Nasal cavity respiratory epithelium epithelial cell of viscerocranial mucosa (primary cell): ENCODE measurements at places on chromosomes 11 and 22. TPM values are rescaled to one million over a fixed set of nuclear protein-coding genes. Genes with fewer than 3 reads are reported as not detected.

The B4GALNT4 gene
- 4.8 and 17.3 TPM in 2 replicates for total RNA-seq

The TYR gene
- not detected in 2 replicates for total RNA-seq

The BAD gene
- 35.6 and 76.6 TPM in 2 replicates for total RNA-seq

The APOC3 gene
- not detected in 2 replicates for total RNA-seq

The RTN4R gene
- 4.4 and 9.2 TPM in 2 replicates for total RNA-seq

The MRGPRF gene
- total RNA-seq = not detected in 2 replicates

The CTSC gene
- 82.7 and 187 TPM in 2 replicates for total RNA-seq

The SNX32 gene
- total RNA-seq = 0.68 and 1.2 TPM in 2 replicates

The PNPLA5 gene
- total RNA-seq = not detected in 2 replicates

The GRIK4 gene
- not detected in 2 replicates for total RNA-seq

The RFPL1 gene
- total RNA-seq = not detected in 2 replicates

The TREH gene
- not detected in 2 replicates for total RNA-seq

The LRRC75B gene
- total RNA-seq = 4.2 and 6.5 TPM in 2 replicates

The NRGN gene
- total RNA-seq = not detected in 2 replicates

The RIC3 gene
- total RNA-seq = 0.68 and 1.9 TPM in 2 replicates

The RASSF10 gene
- 2.1 and 3.3 TPM in 2 replicates for total RNA-seq

The OR56A1 gene
- total RNA-seq = not detected in 2 replicates

The SCO2 gene
- total RNA-seq = 2.1 and 3.8 TPM in 2 replicates

The TMEM126A gene
- total RNA-seq = 25.7 and 37.6 TPM in 2 replicates

The KCNE3 gene
- 0.43 TPM in 1 of 2 replicates, not detected in the other for total RNA-seq

The SLC17A6 gene
- total RNA-seq = under 0.01 TPM in 1 of 2 replicates, not detected in the other

The BEST1 gene
- total RNA-seq = 2.3 and 2.4 TPM in 2 replicates

The FJX1 gene
- total RNA-seq = 28.0 and 33.4 TPM in 2 replicates

The HPS5 gene
- total RNA-seq = 65.5 and 87.8 TPM in 2 replicates

The SLC6A5 gene
- total RNA-seq = not detected in 2 replicates

The MYRF gene
- under 0.01 and 0.93 TPM in 2 replicates for total RNA-seq

The CD3D gene
- not detected in 2 replicates for total RNA-seq

The EFCAB6 gene
- total RNA-seq = 0.68 and 1.6 TPM in 2 replicates

The C11orf91 gene
- total RNA-seq = not detected in 2 replicates

The WNT11 gene
- total RNA-seq = 0.21 and 0.34 TPM in 2 replicates

The BATF2 gene
- 0.34 and 0.57 TPM in 2 replicates for total RNA-seq

The ACTN3 gene
- total RNA-seq = under 0.01 TPM in 1 of 2 replicates, not detected in the other

The OR52B4 gene
- total RNA-seq = not detected in 2 replicates

The PLA2G3 gene
- total RNA-seq = under 0.01 TPM in 1 of 2 replicates, not detected in the other

The MOGAT2 gene
- 0.07 TPM in 1 of 2 replicates, not detected in the other for total RNA-seq

The SCGB1C1 gene
- not detected in 2 replicates for total RNA-seq

The XKR3 gene
- total RNA-seq = not detected in 2 replicates

The KBTBD3 gene
- total RNA-seq = 2.4 and 3.4 TPM in 2 replicates

The C11orf16 gene
- total RNA-seq = not detected in 2 replicates

The PIWIL4 gene
- 0.34 and 1.00 TPM in 2 replicates for total RNA-seq

The KLHL35 gene
- 0.57 and 0.68 TPM in 2 replicates for total RNA-seq

The CADM1 gene
- total RNA-seq = 5.1 and 18.6 TPM in 2 replicates

The ENDOD1 gene
- total RNA-seq = 50.9 and 128 TPM in 2 replicates

The USP2 gene
- 1.4 and 2.4 TPM in 2 replicates for total RNA-seq

The OR2AG1 gene
- total RNA-seq = not detected in 2 replicates

The PACSIN3 gene
- 71.7 and 86.5 TPM in 2 replicates for total RNA-seq

The KCNK4 gene
- not detected in 2 replicates for total RNA-seq
